ENCODE measurements at places on chromosomes 4 and X.

DNA sequence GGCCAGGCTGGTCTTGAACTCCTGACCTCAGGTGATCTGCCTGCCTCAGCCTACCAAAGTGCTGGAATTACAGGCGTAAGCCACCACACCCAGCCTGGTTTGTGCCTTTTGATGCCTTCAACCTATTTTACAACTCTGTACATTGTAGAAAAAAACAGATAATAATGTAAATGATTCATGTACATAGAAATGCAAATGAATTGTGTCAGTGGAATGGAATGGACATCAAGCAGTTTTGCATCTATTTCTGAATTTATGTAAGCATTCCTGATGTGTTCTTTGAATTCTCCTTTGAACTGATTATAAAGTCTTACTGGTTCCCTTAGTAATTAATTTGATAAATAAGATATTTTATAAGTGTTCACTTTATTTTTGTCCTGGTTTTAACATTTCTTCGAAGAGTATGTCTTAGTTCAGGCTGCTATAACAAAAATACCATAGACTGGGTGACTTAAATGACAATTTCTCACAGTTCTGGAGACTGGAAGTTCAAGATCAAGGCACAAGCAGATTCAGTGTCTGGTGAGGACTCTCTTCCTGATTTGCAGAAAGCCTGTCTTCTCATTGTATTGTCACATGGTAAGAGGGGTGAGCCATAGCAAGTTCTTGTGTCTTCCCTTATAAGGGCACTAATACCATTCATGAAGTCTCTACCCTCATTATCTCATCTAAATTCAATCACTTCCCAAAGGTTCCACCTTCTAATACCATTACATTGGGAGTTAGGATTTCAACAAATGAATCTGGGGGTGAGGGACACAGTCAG is 162.2 kb upstream of the S100G start:
- DNase-seq = no peak

DNA sequence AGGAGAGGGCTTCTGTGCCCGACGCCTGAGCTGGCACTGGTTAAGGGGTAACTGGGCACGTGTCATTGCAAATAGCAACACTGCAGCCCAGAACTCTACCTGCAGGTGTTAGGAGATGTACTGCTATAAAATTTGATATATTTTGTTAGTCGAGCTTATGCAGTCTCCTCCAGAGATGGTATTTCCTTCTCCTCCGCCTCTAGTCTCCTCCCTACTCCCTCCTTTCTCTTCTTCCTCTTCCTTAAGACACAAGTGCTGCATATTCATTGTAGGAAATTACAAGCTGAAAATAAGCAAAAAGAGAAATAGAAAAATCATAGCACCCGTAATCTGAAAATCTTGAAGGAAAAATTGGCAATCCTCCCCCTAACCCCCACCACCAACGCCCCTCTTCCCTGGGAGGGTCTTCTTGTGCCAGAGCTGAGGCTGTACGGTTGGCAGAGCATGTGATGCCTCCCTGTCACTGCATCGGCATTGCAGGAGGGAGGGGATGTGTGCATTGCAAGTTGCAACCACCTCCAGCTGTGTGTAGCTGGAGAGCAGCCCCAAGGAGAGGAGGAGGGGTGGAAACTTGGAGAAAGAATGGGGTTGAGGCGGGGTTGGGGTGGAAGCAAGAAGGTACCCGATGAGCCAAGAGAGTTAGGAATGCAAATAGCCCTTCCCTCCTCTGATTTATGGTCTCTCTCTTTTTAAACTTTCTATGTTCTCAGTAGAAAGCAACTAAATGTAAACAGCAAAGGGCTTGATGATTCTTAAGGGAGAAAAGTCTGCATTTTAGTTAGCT is 48.3 kb upstream of the MND1 start:
- DNase-seq = no peak

DNA sequence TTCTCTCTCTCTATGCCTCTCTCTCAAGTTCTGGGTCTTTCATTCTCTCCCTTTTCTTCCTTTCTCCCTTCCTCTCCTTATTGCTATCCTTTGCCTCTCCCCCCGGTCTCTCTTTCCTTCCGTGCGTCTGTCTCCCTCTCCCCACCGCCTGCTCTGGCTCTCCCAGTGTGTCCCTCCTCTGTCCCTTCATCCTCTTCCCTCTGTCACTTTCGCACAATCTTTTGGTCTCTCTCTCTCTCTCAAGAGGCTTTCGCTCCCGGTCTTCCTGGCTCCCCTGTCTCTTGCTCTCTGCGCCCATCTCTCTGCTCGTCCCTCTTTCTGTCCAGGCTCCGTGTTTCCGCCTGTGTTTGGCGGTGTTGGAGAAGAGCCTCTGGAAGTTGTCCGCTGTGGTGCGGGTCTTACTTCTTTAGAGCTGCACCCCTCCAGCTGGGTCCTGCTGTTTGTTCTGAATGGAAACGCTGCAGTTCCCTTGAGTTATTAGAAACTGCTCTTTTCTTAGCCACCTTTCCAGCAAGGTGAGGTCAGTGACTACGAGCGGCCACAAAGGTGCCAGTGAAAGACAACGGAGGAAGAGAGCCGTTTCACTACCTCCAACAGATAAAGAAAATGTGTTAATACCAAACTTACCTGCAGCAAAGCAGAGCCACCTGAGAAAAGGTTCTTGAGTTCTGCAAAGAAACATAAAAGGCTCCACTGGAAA is 1.1 kb downstream of the BMPR1B start:
- no peak for DNase-seq

- DNase-seq = no peak
These were observed 44.2 kb upstream of the PRSS12 start for GRCh38 chr4:118396881-118397622.

- DNase-seq = peak; percentile 30
These were observed 4.3 kb upstream of the SHROOM3 start for GRCh38 chr4:76430519-76431388.

- DNase-seq = peak; percentile 29
These were observed at the start of gene PLXNA3 for GRCh38 chrX:154458116-154458953. PLXNA3 (plus strand) TSS chrX:154458281; CDS start chrX:154460184, 1,903 bp downstream.

DNA sequence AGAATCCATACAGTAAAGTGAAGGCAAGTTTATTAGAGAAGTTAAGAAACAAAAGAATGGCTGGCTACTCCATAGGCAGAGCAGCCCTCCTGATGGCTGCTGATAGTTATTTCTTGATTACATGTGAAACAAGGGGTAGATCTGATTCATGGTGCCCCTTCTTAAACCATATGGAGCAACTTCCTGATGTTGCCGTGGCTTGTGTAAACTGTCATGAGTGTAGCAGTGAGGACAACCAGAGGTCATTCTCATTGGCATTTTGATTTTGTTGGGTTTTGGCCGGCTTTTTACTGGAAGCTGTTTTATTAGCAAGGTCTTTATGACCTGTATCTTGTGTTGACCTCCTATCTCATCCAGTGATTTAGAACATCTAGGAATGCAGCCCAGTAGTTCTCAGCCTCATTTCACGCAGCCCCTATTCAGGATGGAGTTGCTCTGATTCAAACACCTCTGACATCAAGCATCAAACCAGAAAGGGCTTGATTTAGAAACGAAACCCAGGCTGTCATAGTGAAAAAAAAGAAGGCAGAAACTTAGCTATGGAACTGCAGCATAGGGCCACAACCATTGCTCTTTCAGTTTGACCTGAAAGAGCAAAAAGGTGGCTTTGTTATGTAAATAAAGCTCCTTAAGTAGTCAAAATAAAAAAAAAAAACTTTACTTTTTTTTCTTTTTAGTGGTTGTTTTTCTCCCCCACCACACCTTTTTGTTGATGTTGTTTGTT is 37.8 kb downstream of the SPCS3 start:
- no peak for DNase-seq

DNA sequence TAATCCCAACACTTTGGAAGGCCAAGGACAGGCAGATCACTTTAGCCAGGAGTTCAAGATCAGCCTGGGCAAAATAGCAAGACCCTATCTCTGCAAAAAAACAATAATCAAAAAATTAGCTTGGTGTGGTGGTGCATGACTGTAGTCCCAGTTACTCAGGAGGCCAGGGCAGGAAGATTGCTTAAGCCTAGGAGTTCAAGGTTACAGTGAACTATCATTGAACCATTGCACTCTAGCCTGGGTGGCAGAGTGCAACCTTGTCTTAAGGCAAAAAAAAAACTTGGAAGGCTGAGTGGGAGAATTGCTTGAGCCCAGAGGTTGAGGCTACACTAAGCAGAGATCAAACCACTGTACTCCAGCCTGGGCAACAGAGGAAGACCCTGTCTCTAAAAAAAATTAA is 5.2 kb upstream of the FRYL start:
- no peak for DNase-seq

DNA sequence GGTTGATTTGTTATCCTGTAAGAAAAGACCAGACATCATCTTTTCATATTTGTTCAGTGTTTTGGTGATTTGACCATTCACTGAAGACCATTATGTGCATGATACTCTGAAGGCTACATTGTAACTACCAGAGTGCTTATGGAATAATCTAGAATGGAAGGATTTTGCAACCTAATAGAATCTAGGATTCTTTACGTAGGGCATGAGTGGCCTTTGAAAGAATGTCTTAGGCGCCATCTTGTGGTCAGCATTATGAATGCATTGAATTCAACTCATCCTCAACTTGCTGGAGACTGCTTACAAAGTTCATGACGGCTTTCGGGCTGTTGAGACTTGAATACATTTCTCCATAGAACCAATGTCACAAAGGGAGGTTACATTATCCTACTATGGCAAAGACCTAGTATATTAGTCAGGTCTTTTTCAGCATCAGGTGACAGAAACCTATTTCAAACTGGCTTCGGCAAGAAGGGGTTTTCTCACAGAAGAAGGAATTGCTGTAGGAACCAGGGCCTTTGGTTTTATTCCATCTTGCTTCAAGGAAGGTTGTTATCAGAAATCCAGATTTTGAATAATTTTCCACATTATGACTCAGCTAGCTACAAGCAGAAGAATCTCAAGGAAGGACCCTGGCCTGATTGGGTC is 104.1 kb downstream of the GPAT3 start:
- peak; percentile 73 for DNase-seq

DNA sequence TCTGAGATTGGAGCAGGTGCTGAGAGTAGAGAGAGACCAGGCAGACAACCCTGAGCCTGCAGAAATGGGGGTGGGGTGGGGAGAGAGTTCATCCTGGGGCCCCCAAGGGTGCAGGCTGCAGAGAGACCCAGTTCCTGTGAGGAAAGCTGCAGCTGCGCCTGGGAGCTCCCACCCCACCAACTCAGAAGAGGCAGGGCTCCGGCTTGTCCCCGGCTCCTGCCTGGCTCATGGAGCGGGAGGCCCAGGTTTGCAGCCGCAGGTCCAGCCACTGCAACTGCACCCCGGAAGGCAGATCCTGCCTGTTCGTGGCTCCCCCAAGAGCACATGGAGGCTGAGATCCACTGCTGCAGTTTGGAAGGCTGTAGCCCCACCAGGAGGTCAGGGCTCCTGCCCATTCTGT is 44.2 kb upstream of the DGKK start:
- no peak for DNase-seq

DNA sequence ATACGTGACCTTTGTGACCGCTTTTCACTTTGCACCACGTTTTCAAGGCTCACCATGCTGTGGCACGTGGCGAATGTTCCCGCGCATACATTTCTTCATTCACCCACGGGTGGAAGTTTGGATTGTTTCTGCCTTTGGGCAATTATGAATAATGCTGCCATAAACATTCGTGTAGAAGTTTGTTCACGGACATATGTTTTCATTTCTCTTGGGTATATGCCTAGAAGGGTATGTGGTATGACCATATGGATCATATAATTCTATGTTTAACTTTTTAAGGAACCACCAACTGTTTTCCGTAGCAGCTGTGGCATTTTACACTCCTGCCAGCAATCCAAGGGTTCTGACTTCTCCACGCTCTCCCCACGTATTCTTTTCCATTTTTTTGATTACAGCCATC is 60.9 kb upstream of the MXD4 start:
- DNase-seq = no peak

DNA sequence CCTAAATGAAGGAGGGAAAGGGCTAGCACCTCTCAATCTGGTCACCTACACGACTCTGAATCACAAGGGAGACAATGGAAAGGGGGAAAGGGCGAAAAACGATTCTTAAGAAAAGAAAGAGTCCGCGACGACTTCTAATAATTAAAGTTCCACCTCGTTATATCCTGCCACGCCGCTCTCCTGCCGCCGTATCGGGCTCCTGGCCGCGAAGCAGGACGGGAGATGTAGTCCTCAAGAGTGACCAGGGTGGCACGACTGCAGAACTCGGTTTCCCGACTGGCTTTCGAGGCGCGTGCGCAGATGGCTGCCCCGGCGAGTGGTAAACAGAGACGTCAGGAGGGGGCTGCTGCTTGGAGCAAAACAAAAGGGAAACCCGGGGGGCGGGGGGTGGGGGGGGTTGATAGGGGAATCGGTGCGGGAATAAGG is at the start of gene FOXO4:
Gene FOXO4 (plus strand): TSS at position 297 of the 426 bp plus-strand sequence. CDS start 678 bp downstream, outside the sequence.
- DNase-seq = peak; percentile 90
